CD8-positive, alpha-beta memory T cell (primary cell): ENCODE measurements at places on chromosomes 2 and 18. TPM values are rescaled to one million over a fixed set of nuclear protein-coding genes. Genes with fewer than 3 reads are reported as not detected.

Gene KLHL29
- 0.21 TPM for polyA plus RNA-seq

Gene ALPP
- polyA plus RNA-seq = not detected

Gene CROCC2
- not detected for polyA plus RNA-seq

- no peaks in the 10 kb centered on the region for H3K4me1 ChIP-seq
- DNase-seq = no peak
- H3K27ac ChIP-seq = no peak overlapping the region
- no peaks in the 10 kb centered on the region for H3K36me3 ChIP-seq
Measured at GRCh38 chr2:236236559-236237452, 27.4 kb downstream of the ASB18 start.

- H3K27ac ChIP-seq = peak overlapping the region; percentile 26
- H3K36me3 ChIP-seq = no peaks in the 10 kb centered on the region
- peak overlapping the region; percentile 0 for H3K4me3 ChIP-seq
- DNase-seq = no peak
- H3K27me3 ChIP-seq = no peaks in the 10 kb centered on the region
- peaks cover 98% of the 10 kb centered on the region for H3K4me1 ChIP-seq
Measured at GRCh38 chr2:233081731-233082221, 21.6 kb downstream of the INPP5D start.

GRCh38 chr2:200466425-200467418 lies 43.1 kb downstream of the KCTD18 start:
- no peaks in the 10 kb centered on the region for H3K27me3 ChIP-seq
- H3K4me3 ChIP-seq = peak overlapping the region; percentile 42
- peak; percentile 7 for DNase-seq
- peak overlapping the region; percentile 55 for H3K27ac ChIP-seq
- no peaks in the 10 kb centered on the region for H3K36me3 ChIP-seq

DNA sequence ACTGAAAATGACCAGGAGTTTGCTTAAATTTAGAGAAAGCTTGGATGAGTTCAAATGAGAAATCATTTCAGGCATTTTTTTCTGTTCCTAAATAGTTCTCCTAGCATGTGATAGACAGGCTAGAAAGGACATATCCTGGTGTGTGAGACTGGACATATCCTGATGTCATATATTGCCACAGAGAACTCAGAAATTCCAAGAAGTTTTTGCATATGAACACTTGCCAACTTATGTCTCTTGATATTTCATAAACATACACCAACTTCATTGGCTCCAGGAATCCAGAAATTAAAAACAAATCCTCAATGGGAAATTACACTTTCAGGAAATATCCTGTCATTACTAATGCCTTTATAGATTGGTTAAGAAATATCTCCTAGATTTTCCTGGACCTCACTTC lies 2.9 kb upstream of the SERPINB4 start:
- no peaks in the 10 kb centered on the region for H3K27me3 ChIP-seq
- H3K4me3 ChIP-seq = no peak overlapping the region
- H3K36me3 ChIP-seq = no peaks in the 10 kb centered on the region
- no peaks in the 10 kb centered on the region for H3K4me1 ChIP-seq
- no peak overlapping the region for H3K27ac ChIP-seq

- no peaks in the 10 kb centered on the region for H3K36me3 ChIP-seq
- DNase-seq = no peak
- H3K27me3 ChIP-seq = no peaks in the 10 kb centered on the region
- H3K27ac ChIP-seq = no peak overlapping the region
Measured at GRCh38 chr2:152472481-152472887, 137.5 kb downstream of the FMNL2 start.

GRCh38 chr2:201618744-201619662 lies 24.3 kb downstream of the TMEM237 start:
- H3K27me3 ChIP-seq = no peaks in the 10 kb centered on the region
- no peak for DNase-seq
- H3K4me1 ChIP-seq = no peaks in the 10 kb centered on the region
- H3K27ac ChIP-seq = no peak overlapping the region
- no peaks in the 10 kb centered on the region for H3K36me3 ChIP-seq

- H3K27ac ChIP-seq = no peak overlapping the region
- no peaks in the 10 kb centered on the region for H3K36me3 ChIP-seq
- H3K4me3 ChIP-seq = no peak overlapping the region
- H3K27me3 ChIP-seq = no peaks in the 10 kb centered on the region
- DNase-seq = no peak
Measured at GRCh38 chr2:221467610-221468009, 104.5 kb downstream of the EPHA4 start.

GRCh38 chr2:142868229-142868762 lies 9.2 kb upstream of the KYNU start:
- no peak for DNase-seq
- H3K4me3 ChIP-seq = no peak overlapping the region
- H3K4me1 ChIP-seq = no peaks in the 10 kb centered on the region
- no peaks in the 10 kb centered on the region for H3K27me3 ChIP-seq

- no peaks in the 10 kb centered on the region for H3K36me3 ChIP-seq
Measured at GRCh38 chr2:146392186-146392585, 1452.6 kb upstream of the ACVR2A start.

GRCh38 chr2:163345795-163346573 lies 389.8 kb downstream of the FIGN start:
- no peak overlapping the region for H3K4me3 ChIP-seq
- DNase-seq = no peak
- no peak overlapping the region for H3K27ac ChIP-seq
- H3K36me3 ChIP-seq = no peaks in the 10 kb centered on the region
- no peaks in the 10 kb centered on the region for H3K4me1 ChIP-seq
